ENCODE measurements at places on chromosomes 6 and 20. TPM values are rescaled to one million over a fixed set of nuclear protein-coding genes. Genes with fewer than 3 reads are reported as not detected.

- DNase-seq: no peak
- H3K27me3 ChIP-seq: no peaks in the 10 kb centered on the region
- H3K4me1 ChIP-seq: no peaks in the 10 kb centered on the region
- no peaks in the 10 kb centered on the region for H3K36me3 ChIP-seq
- no peak overlapping the region for H3K4me3 ChIP-seq
- no peak overlapping the region for H3K27ac ChIP-seq
Observed at GRCh38 chr20:49880177-49880576, 35.2 kb downstream of the SPATA2 start.

DNA sequence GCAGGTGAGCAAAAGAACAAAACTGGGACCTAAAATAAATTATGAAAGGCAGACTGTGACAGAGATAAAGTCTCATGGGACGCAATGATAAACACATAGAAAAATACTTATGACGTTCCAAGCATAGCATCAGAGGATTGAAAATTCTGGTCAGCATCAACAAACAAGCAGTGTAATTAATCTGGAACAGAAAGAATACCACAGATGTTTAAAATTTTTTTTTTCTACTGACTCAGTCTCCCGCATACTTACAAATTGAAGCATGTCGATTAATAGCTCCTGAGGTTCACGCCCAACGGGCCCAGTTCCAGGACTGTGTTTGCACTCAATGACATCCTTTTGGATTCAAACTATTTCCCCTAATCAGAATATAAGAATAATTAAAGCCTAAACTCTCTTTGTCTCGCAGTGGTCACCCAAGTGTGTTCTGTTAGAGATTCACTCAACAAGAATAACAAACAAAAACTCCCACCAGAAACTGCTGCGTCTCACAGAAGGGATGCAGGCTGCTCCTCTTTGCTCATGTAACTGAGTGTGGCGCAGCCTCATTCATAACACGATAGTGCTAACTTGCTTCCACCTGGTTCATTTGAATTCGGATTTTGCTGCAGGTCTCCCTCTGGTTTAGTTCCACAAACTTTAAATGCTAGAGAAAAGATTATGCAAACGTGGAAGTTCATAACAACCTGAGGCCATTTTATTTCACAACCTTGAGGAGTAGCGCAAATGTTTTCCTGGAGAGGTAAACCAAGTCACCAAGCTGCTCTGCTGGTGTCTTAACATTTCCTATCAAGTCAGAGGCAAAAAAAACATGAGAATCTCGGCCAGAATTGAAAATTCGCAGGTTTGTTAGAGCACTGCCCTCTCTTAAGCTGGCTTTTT lies 69.0 kb upstream of the CITED2 start:
- no peak overlapping the region for H3K27ac ChIP-seq
- H3K4me3 ChIP-seq: no peak overlapping the region
- H3K4me1 ChIP-seq: peaks cover 16% of the 10 kb centered on the region
- H3K36me3 ChIP-seq: no peaks in the 10 kb centered on the region
- DNase-seq: no peak

- H3K27me3 ChIP-seq: no peaks in the 10 kb centered on the region
- H3K4me3 ChIP-seq: no peak overlapping the region
- H3K36me3 ChIP-seq: no peaks in the 10 kb centered on the region
- DNase-seq: no peak
- no peak overlapping the region for H3K27ac ChIP-seq
Observed at GRCh38 chr6:14597090-14597489, 479.5 kb downstream of the CD83 start.

- no peak overlapping the region for H3K27ac ChIP-seq
- no peak for DNase-seq
- H3K4me1 ChIP-seq: peaks cover 24% of the 10 kb centered on the region
- H3K4me3 ChIP-seq: no peak overlapping the region
- no peaks in the 10 kb centered on the region for H3K27me3 ChIP-seq
Observed at GRCh38 chr6:101722471-101722870, 329.0 kb downstream of the GRIK2 start.

- H3K4me3 ChIP-seq: no peak overlapping the region
- DNase-seq: no peak
- no peak overlapping the region for H3K27ac ChIP-seq
- no peaks in the 10 kb centered on the region for H3K36me3 ChIP-seq
- peaks cover 10% of the 10 kb centered on the region for H3K4me1 ChIP-seq
Observed at GRCh38 chr6:35072051-35072697, 69.0 kb downstream of the TCP11 start.

DNA sequence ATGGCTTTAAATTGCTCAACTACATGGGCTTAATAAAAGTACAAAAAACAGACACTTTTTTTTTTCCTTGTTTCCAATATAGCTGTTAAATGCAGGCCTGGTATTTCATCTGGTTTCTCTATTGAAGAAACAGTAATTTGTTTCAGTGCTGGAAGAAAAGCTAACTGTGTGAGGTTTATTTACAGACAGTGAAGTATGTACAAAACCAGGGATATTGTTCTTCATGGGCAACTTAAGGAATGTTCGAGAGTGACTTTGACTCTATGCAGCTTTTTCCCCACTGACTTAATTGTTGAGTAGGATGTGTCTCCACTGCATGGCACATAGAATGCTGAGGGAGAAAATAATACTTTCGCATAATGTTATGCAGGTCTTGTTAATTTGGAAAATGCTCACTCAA lies 31.0 kb upstream of the PRL start:
- H3K36me3 ChIP-seq: no peaks in the 10 kb centered on the region
- H3K27me3 ChIP-seq: no peaks in the 10 kb centered on the region
- H3K4me1 ChIP-seq: no peaks in the 10 kb centered on the region
- no peak for DNase-seq

DNA sequence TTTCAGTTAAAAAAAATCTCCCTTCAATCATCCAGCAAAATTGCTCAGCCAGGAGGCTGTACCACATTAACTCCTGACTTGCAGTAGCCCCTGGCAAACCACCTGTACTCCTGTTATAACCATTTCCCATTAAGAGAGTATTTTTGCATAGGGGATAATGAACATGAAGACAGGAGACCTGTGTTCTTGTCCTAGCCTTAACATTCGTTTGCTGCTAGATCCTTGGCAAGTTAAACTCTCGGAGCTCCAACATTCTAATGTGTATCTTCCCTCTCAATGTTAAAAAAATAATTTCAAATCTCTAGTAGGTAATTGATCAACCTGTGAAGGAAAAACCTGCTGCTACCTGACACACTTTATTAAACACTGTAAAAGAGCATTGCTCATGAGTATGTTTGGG lies 8.4 kb upstream of the TMEM200A start:
- H3K27me3 ChIP-seq: no peaks in the 10 kb centered on the region
- no peak for DNase-seq

GRCh38 chr20:6623989-6624388 lies 143.5 kb upstream of the BMP2 start:
- H3K4me1 ChIP-seq: peaks cover 15% of the 10 kb centered on the region
- peak overlapping the region; percentile 31 for H3K27ac ChIP-seq
- no peaks in the 10 kb centered on the region for H3K36me3 ChIP-seq
- DNase-seq: peak; percentile 69

GRCh38 chr20:14700639-14700960 lies 363.2 kb upstream of the FLRT3 start:
- no peaks in the 10 kb centered on the region for H3K27me3 ChIP-seq
- H3K4me3 ChIP-seq: no peak overlapping the region
- H3K36me3 ChIP-seq: no peaks in the 10 kb centered on the region

- H3K4me1 ChIP-seq: peaks cover 2% of the 10 kb centered on the region
- peak; percentile 4 for DNase-seq
- no peak overlapping the region for H3K27ac ChIP-seq
- no peaks in the 10 kb centered on the region for H3K36me3 ChIP-seq
- no peak overlapping the region for H3K4me3 ChIP-seq
Observed at GRCh38 chr6:53986721-53987521, 124.3 kb upstream of the MLIP start.

DNA sequence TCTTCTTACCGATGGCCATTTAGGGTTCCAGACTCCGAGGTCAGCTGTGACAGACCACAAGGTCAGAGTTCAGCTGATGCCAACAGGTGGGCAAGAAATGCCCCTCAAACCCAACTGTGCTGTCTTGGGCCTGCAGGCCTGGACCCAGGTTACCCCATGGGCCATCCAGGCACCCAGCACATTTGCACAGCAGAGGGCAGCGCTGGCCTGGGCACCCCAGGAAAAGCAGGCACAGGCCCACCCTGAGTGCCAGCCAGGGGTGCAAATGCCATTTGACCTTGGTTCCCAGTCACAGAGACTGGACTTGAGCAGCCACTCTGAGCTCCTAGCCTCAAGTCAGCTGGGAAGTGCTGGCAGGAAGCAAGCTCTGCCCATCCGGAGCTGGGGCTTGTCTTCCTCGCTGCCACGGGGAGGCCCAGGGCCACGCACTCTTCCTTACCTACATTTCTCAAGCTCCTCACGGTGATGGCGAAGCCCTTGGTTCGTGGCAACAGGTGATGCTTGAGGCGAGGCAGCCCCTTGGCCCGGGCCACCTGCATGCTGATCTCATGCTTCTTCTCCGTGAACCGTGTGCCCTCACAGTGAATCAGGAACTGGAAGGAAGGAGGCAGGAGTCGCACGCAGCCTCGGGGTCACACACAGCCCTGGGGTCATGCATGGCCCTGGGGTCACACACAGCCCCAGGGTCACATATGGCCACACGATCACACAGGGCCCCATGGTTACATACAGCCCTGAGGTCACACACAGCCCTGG lies 120.8 kb downstream of the AGPAT4 start:
- no peak for DNase-seq
- H3K4me1 ChIP-seq: no peaks in the 10 kb centered on the region
- no peaks in the 10 kb centered on the region for H3K36me3 ChIP-seq
- no peaks in the 10 kb centered on the region for H3K27me3 ChIP-seq
- H3K27ac ChIP-seq: no peak overlapping the region

DNA sequence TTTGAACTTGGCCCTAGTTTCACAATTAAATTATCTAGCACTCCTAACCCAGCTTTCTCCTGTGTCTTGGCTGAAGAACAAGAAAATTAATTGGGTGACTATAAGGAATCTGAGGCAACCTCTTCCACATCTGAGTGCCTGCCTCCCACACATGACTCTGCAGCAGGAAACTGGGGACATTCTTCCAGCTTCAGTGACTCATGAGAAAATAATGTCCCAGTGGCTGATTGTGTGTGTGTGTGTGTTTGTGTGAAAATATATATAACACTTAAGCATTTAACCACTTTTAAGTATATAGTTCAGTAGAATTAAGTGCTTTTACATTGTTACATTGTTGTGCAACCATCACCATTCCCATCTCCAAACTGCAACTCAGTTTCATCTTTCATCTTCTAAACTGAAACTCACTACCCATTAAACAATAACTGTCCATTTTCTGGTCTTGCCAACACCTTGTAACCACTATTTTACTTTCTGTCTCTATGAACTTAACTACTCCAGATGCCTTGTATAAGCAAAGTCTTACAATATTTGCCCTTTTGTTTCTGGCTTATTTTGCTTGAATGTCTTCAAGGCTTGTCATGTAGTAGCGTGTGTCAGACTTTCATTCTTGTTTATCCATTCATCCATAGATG lies 8.7 kb downstream of the TRIM38 start:
- H3K4me1 ChIP-seq: no peaks in the 10 kb centered on the region
- no peak overlapping the region for H3K4me3 ChIP-seq
- DNase-seq: no peak
- no peaks in the 10 kb centered on the region for H3K27me3 ChIP-seq

DNA sequence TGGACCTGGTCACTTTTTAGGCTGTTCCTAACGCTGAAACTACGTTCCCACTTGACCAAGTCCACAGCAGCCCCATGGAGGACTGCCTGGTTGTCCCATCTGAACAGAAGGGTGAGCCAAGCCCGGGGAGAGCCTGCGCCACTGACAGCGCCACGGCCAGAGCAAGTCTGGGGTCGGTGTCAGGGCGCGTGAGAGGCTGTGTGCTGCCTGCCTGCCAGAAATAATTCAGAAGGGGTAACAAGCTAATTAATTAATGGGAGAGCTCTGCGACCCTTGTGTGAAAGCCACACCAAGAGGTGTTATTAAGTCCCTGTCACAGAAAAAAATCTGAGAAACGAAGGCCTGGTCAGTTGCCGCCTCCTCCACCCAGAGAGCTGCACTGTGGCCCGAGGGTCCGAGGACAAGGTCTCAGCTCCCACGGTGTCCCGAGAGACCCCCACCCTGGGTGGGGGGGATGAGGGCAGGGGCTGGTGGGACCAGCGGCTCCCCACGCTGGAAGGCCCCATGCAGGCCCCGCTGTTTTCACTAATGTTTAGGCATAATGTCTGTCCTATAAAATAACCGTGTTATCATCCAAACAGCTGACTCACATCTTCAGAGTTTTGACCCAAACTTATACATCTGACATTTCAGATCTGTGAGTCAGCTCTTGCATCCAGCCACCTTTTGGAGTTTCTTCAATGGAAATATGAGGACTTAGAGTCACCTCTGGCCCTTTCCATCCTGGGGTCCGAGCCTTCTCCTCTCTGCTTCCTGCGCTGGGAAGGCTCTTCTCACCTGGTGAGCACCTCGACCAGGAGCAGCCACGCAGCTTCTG lies 58.5 kb downstream of the DLL1 start:
- peak overlapping the region; percentile 80 for H3K27ac ChIP-seq
- no peaks in the 10 kb centered on the region for H3K36me3 ChIP-seq
- peaks cover 55% of the 10 kb centered on the region for H3K4me1 ChIP-seq
- DNase-seq: no peak
- no peaks in the 10 kb centered on the region for H3K27me3 ChIP-seq
- H3K4me3 ChIP-seq: no peak overlapping the region

DNA sequence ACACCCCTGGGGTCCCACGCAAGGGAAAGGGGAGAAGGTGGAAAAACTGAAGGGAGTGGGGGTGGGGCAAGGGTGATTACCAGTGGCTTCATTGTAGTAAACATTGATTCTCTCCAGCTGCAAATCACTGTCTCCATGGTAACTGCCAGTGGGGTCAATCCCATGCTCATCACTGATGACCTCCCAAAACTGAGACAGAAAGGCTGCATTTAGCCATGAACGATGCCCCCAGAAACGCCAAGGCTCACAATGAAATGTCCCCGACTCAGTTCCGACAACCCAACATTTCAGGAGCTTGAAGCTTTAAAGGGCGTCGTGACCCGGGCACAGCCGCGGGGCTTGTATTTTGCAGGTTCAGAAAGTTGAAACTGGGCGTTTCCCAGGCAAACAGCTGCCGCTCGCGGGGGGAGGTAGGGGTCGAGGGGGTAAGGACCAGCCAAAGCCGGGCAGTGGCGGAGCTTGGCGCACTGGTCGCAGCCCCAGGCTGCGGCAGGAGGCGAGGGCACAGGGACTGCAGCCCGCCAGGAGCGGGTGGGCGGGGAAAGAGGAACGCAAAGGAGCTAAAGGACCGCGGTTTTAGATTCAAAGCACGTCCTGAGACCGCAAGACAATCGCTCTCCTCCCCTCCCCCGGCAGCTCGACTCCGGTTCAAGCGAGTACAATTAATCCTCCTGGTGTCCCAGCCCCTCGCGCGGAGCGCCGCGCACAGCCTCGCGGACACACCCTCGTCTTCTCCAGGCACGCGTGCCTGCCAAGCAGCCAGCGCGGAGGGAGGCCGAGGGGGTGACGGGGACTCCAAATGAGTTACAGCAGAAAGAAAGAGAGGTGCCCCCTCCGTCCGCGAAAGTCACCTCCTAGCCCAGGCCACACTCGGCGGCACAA lies 731 bp downstream of the TUBB2B start:
- H3K27ac ChIP-seq: peak overlapping the region; percentile 74
- H3K27me3 ChIP-seq: peaks cover 23% of the 10 kb centered on the region
- H3K36me3 ChIP-seq: peaks cover 8% of the 10 kb centered on the region
- H3K4me3 ChIP-seq: peak overlapping the region; percentile 95
- peak; percentile 91 for DNase-seq

Gene GABRR1
- total RNA-seq: not detected

Gene SRMS
- not detected for total RNA-seq

Gene CNKSR3
- 9.9 TPM for total RNA-seq

Gene SLC26A8
- total RNA-seq: 0.25 TPM

Gene NECAB3
- 40.2 TPM for total RNA-seq

Gene C6orf141
- total RNA-seq: 97.2 TPM

Measured in neural progenitor cell (in vitro differentiated cells).